ENCODE measurements at places on chromosomes 1 and 21. TPM values are rescaled to one million over a fixed set of nuclear protein-coding genes. Genes with fewer than 3 reads are reported as not detected.

DNA sequence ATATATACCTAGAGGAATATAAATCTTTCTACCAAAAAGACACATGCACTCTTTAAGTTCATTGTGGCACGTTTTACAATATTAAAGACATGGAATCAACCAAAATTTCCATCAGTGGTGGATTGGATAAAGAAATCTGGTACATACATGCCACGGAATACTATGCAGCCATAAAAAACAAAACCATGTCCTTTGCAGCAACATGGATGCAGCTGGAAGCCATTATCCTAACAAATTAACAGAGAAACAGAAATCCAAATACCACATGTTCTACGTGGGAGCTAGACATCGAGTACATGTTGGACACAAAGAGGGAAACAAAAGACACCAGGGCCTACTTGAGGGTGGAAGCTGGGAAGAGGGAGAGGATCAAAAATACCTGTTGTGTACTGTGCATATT lies 33.0 kb upstream of the B3GALT2 start:
- DNase-seq = no peak

- no peak for DNase-seq
These were observed 50.5 kb downstream of the COL6A1 start for GRCh38 chr21:46032100-46032499.

GRCh38 chr1:105260001-105260400 lies 1510.3 kb downstream of the AMY1C start:
- no peak for DNase-seq

- DNase-seq = no peak
These were observed 8.7 kb upstream of the ZNF691 start for GRCh38 chr1:42837709-42838108.

- no peak for DNase-seq
These were observed 104.4 kb downstream of the PTPN14 start for GRCh38 chr1:214446772-214447556.

GRCh38 chr21:41045534-41046268 lies 122.3 kb upstream of the BACE2 start:
- DNase-seq = peak; percentile 45

- peak; percentile 47 for DNase-seq
These were observed 705 bp upstream of the SLC50A1 start for GRCh38 chr1:155134880-155135414.

DNA sequence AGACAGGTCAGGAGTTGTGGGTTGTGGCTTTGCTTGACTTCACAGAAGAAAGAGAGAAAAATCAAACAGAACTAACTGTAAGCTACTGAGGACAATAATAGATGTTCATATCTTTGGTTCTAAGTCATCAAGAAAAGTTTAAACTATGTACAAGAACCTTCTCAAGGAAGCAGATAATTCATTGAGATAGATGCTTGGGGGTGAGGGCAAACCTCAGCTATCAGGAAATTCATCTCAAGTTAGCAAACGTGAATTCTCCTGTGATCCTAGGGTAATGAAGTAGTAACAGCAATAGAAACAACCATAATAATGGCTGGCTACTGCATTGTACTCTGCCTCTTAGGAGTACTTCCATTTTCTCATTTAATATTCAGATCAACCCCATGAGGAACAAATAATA lies 506.2 kb downstream of the PLPP3 start:
- no peak for DNase-seq

DNA sequence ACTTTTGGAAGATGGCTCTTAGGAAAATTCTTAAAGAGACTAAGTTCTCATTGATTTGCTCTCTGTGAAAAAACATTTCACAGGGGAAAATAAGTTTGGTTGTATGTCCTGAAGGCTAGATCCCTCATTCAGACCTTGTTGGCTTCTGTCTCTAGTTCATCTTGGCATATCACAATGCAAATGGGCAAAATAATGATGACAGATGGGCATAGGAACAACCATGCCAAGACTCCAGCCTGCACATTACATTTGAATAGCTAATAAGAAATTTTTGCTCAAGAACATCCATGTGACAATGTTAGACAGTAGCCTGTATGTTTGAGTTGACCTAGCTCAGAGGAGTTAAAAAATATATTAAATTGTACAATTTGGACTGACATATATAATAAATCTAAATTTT lies 292.9 kb downstream of the PLA2G4A start:
- no peak for DNase-seq

DNA sequence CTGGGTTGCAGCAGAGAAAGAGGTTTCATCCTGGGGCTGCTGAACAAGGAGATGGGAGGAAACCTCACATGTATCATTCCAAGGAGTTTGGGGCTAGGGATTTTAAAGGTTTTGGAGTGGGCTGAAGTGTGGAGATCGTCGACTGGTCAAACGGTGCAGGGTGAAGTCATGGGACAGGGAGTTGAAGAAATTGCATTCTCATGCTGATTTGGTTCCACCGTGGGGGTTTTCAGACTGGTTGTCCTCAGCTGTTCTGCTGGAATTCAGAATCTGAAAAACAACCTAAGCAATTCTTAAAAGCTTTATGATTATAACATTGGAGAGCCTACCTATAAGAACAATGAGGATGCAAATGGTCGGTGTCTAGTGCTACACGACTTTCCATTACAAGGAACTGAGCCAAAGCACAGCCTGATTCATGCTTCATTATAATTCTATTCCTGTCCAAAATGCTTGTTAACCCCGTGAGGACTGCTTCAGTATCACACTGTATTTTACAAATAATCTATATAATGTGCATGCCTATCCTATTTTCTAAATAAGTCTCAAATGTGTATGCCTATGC lies 242.7 kb downstream of the TM2D1 start:
- no peak for DNase-seq

DNA sequence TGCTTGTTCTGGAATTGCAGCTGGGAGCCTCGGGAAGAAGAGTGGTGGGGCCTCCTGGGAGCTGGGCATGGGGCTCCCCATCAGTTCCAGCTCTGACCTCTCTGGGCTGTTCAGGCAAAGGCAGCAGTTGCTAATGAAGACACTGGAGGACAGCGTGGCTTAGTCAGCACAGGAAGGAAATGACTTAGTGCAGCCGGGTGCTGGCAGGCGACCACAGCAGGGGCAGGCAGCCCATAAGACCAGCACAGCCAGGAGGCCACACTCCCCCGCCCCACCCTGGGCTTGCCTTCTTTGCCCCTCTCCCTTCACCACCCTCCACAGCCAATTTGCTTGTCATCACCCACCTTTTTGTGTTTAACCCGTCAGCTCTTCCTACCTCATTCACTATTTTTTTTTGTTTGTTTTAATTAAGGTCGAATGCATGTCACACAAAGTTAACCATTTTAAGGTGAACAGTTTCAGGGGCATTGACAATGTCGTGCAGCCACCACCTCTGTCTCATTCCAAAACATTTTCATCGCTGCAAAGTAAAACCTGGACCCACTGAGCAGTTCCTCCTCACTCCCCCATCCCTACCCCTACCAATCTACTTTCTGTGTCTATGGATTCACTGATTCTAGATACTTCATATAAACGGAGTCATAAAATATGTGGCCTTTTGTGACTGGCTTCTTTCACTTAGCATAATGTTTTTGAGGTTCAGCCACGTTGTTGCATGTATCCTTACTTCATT lies 10.9 kb downstream of the OLIG2 start:
- no peak for DNase-seq

GRCh38 chr21:43361127-43361492 lies 65.8 kb downstream of the SIK1 start:
- DNase-seq = no peak

DNA sequence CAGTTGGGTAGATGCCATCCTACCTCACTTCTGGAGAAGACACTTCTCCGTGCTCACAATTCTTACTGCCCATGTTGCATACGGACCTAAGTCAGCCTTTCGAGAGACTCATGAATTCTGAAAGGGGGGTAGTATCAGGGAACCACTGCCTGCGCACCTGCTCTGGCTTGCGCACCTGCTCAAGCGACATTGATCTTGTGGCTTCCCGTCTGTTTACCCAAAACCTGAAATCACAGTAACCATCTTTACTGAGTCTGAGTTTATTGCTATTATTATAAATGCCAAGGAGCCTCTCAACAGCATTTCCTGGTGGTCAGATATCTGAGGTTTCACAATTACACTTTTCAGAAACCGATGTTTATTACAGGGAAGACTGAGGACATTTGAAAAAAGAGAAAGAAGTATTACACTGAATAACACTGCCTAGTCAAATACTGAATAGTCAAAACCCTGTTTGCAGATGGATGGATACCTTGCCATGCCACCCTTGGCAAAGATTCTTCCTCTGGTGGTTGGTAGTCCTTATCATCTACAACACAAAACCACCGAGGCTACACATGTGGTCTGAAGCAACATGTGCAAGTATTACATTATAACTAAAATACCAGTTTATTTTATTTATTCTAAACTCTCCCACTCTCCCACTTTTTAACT lies 208.7 kb downstream of the SIPA1L2 start:
- no peak for DNase-seq

- DNase-seq = no peak
These were observed 86.7 kb downstream of the S1PR1 start for GRCh38 chr1:101323535-101323934.

GRCh38 chr1:41539418-41539805 lies 54.9 kb upstream of the EDN2 start:
- DNase-seq = no peak

DNA sequence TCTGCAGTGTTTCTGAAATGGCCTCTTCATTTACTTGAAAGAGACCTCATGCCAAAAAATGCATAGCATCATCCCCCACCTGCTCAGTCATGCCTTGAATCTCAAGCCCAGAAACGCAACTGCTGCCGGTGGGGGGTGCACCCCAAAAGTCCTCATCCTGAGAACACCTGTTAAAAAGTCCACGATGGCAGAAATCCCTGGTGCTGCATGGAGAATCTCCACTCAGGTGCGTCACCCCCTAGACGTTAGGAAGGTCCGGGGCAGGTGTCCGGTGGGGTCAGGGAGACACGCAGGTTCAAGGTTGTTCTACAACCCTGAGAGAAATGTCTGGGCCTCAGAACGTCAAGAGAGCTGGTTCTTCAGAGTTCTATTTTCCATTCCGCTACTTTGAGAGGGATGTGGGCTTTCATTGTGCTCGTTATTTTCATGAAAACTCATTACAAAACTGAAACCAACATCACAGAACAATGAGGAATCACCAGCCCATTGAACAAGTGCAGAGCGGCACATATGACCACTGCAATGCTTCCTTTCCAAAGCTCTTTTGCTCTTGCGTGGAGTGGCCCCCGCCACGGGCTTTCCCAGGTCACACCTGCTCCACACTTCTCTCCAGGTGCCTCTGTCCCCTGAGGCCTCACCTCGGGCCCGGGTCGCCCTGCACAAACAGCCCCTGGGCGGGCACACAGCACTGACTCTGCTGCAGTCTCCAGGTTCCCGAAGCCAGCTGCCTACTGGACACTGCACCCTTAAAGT lies 201.9 kb downstream of the TOMM20 start:
- DNase-seq = no peak

GRCh38 chr1:56578138-56578962 lies 1.0 kb downstream of the PLPP3 start:
- peak; percentile 55 for DNase-seq

GRCh38 chr21:33116676-33117075 lies 46.7 kb downstream of the OLIG1 start:
- no peak for DNase-seq

- DNase-seq = no peak
These were observed 29.4 kb downstream of the MIER1 start for GRCh38 chr1:66954208-66954607.

- peak; percentile 77 for DNase-seq
These were observed 21.5 kb upstream of the LEFTY2 start for GRCh38 chr1:225962440-225962975.

DNA sequence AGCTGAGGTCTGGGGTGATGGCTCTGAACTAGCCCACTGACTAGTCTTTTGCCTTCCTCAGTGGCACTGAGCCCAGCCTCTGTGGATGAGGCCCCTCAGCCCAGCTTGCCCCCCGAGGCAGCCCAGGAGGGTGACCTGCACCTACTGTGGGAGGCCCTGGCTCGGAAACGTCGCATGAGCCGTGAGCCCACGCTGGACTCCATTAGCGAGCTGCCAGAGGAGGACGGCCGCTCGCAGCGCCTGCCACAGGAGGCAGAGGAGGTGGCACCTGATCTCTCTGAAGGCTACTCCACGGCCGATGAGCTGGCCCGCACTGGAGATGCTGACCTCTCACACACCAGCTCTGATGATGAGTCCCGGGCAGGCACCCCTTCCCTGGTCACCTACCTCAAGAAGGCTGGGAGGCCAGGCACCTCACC lies 87.8 kb downstream of the TRIM11 start:
- DNase-seq = no peak

GRCh38 chr21:36048357-36048756 lies 12.0 kb downstream of the SETD4 start:
- DNase-seq = no peak

DNA sequence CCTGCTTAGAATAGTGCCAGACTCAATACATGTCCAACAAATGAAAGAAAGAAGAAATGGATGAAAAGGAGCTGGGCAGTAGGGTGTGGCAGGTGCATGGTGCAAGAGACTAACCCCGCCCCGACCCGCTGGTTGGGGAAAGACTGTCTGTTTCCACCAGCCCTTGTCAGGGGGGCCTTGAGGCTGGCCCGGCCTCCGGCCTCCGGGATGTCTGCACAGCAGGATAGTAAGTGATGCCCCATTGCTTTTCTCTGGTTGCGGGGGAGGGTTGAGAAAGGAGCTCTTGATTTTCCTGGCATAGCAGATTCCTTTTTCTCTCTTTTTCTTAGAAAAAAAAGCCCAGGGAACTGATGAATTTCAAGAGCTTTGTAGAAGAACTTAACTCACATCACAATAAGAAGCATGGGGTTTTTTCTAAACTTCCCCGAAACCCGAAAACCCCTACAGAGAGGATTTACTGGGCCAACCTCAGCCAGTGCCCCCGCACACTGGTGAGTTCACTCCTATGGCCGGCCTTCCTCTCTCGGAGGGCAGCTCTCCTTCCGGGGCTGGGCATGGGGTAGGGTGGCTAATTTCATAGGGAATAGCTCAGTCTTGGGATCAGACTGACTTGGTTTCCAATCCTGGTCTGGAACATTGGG lies 12.5 kb upstream of the TTC22 start:
- no peak for DNase-seq

GRCh38 chr1:210696709-210697108 lies 368.0 kb downstream of the HHAT start:
- no peak for DNase-seq

DNA sequence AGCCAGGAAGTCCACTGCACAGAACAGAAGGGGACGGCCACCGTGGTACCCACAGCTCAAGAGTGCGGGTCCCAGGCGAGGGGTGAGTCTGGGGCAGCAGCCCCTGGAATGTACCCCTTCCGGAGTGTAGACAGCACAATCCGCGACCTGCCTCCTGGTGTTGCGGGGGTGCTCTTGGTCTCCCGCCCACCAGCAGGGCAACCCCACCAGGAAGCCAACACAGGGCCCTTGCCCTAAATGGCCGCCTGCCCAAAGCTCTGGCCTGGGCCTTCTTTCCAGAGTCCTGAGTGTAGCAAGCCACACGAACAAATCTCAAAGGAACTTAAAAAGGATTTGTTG lies 1.1 kb upstream of the SLC19A1 start:
- DNase-seq = peak; percentile 12

GRCh38 chr1:25661043-25661815 lies 44.6 kb downstream of the MAN1C1 start:
- DNase-seq = no peak

Gene LIN28A
- 107 TPM for total RNA-seq

Gene E2F2
- total RNA-seq = 0.69 TPM

Gene OR2T11
- not detected for total RNA-seq

Gene CDCA8
- 7.8 TPM for total RNA-seq

Gene CFHR2
- not detected for total RNA-seq

Gene SPOCD1
- total RNA-seq = 1.5 TPM

Gene HES5
- not detected for total RNA-seq

Gene C1orf185
- not detected for total RNA-seq

Gene NBPF4
- total RNA-seq = not detected

All from endothelial cell (in vitro differentiated cells).